Suppressor macrophage treated with lipopolysaccharide for 1 hour (primary cell): ENCODE measurements at places on chromosomes 4 and X.

- DNase-seq: no peak
These were observed 35.6 kb downstream of the BCLAF3 start for GRCh38 chrX:19955306-19955705.

- DNase-seq: no peak
These were observed 8.5 kb upstream of the NEIL3 start for GRCh38 chr4:177301126-177301639.

- DNase-seq: peak; percentile 18
These were observed 141.0 kb upstream of the FAM47C start for GRCh38 chrX:36867143-36867542.

DNA sequence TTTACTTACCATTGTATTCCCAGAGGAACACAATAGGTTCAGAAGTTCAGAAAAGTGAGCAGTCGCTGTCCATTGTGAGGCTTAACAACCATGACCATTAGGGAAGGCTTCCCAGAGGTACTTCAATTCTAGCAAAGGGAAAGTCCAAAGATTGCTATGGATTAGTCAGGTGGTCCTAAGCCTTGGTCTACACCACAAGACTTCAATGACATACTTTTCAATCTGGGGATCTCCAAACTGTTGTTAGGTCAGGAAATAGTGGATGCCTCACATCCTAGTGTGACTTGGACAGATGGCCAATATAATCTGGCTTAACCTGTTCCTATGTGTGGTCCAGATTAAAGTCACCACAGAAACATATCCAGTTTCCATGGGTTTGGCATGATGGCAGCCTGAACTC, 118.0 kb downstream of the SPCS3 start:
- no peak for DNase-seq

GRCh38 chr4:150155391-150155790, 77.1 kb downstream of the DCLK2 start:
- no peak for DNase-seq

GRCh38 chr4:148445071-148445859, 3.1 kb upstream of the NR3C2 start:
- DNase-seq: peak; percentile 27

- peak; percentile 5 for DNase-seq
These were observed 76.7 kb downstream of the TAB3 start for GRCh38 chrX:30812326-30812725.

- no peak for DNase-seq
These were observed 71.9 kb downstream of the RBM47 start for GRCh38 chr4:40557736-40558135.

DNA sequence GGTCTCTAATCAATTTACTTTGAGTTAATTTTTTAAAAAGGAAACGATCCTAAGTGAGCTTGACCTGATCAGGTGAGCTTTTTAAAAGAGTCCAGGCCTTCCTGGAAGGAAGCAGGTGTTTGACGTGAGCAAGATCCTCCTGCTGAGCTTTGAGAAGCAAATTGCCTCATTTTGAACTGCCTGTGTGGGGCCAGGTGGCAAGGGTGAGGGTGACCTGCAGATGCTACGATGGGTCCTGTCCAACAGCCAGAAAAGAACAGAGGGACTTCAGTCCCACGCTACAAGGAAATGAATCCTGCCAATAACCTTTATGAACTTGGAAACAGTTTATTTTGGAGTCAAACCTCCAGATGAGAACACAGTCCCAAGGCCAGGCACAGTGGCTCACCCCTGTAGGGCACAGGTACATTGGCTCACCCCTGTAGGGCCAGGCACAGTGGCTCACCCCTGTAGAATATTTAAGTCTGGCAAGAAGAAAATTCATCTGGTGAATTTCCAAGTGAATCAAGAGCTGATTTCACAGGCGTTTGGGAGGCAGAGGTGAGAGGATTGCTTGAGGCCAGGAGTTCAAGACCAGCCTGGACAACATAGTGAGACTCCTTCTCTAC, 58.1 kb downstream of the CASP3 start:
- no peak for DNase-seq

- DNase-seq: no peak
These were observed 107.9 kb downstream of the LDB2 start for GRCh38 chr4:16790508-16790907.

GRCh38 chr4:3745886-3746656, 20.1 kb upstream of the ADRA2C start:
- no peak for DNase-seq

DNA sequence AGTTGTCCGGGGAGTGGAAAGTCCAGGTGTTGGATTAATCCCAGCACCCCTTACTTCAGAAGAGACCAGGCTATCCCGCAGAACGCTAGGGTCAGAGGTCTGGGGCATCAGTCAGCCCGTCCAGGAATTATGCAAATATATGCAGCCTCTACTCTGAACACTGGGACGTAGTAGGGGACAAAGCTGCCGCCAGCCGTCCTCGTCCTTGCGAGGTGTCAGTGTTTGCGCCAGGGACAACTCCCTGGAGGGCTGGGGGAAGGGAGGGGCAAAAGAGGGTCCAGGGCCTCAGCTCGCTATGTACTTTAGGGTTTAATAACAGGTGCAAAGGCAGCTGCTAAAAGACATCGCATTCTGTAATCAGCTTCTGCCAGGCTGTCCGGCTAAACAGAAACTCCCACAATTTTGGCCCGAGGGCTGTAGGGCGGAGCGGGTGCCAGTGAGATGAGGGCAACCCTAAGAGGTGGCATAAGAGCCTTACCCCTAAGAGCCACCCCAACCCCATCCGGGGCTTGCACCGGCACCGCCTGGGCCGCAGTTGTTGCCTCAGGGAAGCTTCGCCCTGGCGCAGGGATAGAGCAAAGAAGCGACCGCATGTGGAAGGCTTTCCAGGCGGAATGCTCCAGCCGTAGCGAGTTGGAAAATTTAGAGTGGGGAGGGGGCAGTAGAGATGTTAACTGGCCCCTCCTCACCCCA, 8.4 kb downstream of the HAND2 start:
- DNase-seq: no peak

- DNase-seq: peak; percentile 41
These were observed 84.1 kb downstream of the NHS start for GRCh38 chrX:17459008-17459611.

- DNase-seq: no peak
These were observed 27.5 kb upstream of the PLS3 start for GRCh38 chrX:115533485-115533884.
